Kidney (tissue), 22 donors: ENCODE measurements at places on chromosomes 6 and 20. TPM values are rescaled to one million over a fixed set of nuclear protein-coding genes. Genes with fewer than 3 reads are reported as not detected.
A peak's percentile ranks its signal among the peaks of the same experiment; 100 is the strongest.

The LIME1 gene
- total RNA-seq, result 12.1 TPM

- H3K27me3 ChIP-seq, result no peaks in the 10 kb centered on the region
- no peaks in the 10 kb centered on the region for H3K36me3 ChIP-seq
- no peak overlapping the region for H3K27ac ChIP-seq
Observed at GRCh38 chr6:35190306-35190705, 23.4 kb upstream of the SCUBE3 start.

GRCh38 chr20:17679941-17680835, 1.9 kb downstream of the RRBP1 start:
- H3K27me3 ChIP-seq, result no peaks in the 10 kb centered on the region
- DNase-seq, result peak; percentile 82
- peaks cover 29% of the 10 kb centered on the region for H3K4me1 ChIP-seq
- H3K27ac ChIP-seq, result peak overlapping the region; percentile 91
- no peaks in the 10 kb centered on the region for H3K36me3 ChIP-seq

The PDCD2 gene
- 49.8 TPM for total RNA-seq

DNA sequence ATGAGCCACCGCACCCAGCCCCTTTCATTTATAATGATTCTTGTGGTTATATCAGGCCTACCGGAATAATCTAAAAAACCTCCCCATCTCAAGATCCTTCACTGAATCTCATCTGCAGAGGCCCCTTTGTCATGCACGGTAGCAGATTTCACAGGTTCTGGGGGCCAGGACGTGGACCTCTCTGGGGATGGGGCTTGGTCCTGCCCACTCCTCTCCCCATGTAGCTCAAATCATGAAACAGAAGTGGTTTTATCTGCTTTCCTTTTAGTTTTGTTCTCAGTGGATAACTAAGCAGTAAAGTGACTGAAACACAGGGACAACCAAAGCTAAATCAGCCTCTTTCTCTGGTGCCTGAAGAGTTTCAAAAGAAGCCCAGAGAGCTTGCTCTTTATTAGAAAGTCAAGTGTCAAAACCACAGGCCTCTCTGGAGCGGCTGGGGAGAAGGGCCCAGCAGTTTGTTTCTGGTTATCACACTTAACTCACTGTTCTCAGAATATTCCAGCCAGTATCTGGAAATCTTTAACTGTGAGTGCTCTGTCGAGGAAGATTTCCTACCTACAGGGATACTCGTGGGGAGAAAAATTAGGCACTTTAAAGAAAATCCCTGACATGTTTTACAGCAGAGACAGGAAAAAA, 60.6 kb upstream of the FAM184A start:
- H3K4me1 ChIP-seq, result no peaks in the 10 kb centered on the region
- DNase-seq, result no peak
- H3K36me3 ChIP-seq, result no peaks in the 10 kb centered on the region
- no peak overlapping the region for H3K4me3 ChIP-seq

The ENPP1 gene
- 6.5 TPM for total RNA-seq
